ENCODE measurements at places on chromosomes 2 and 18.

GRCh38 chr2:74846481-74846880, 12.6 kb downstream of the HK2 start:
- no peak for DNase-seq

DNA sequence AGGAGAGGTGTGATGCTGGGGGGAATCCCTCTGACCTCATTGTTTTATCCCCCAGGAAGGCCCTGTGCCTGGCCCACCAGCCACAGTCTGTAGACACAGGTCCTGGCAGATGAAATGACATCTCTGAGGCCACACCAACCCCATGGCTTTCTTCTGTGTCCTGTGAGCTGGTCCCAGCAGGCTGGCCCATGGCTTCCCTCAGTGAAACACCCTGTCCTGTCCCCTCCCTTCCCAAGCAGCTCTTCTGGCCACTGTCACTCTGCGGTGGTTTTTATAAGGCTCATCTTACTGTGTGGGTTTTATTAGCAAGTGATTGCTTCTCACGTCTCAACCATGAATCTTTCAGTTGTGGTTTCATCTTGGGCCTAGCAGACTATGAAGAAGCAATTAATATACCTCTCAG, 102.8 kb upstream of the STPG4 start:
- DNase-seq: no peak

- no peak for DNase-seq
Measured at GRCh38 chr2:46029332-46029811, 267.8 kb upstream of the EPAS1 start.

DNA sequence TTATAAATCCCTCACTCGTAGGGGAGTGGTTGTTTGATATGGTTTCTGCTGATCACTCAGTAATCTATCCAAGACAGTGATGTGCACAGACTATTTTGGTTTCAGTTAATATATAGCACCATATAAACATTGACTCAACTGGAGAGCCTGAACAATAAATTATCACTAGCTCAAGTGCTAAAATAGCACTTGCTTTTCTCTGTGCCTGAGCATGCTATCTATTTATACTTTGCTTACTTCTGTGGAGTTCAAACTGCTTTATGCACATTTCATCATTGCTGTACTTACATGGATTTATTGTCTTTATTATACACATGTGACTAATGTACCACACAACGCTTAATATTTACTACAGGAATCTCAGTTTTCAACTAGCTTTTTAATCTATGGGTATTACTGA, 133.6 kb downstream of the BCL2 start:
- no peak for DNase-seq

DNA sequence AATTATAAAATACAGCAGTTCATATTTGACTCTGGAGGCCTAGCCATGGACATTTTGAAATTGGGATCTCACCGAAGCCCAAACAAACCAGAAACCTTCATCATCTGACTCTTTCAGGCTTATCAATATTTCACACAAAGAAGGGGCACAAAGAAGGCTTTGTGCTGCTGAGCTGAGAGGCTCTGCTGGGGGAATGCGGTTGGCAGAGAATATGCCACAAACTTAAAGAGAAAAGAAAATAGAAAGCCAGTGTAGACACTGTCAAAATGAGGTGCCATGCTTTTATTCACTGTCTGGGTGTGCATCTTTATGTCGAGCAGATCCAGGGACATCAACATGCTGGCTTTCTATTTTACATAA, 162.6 kb downstream of the QPCT start:
- DNase-seq: no peak

- no peak for DNase-seq
Measured at GRCh38 chr2:225124311-225125017, 82.2 kb upstream of the DOCK10 start.

- DNase-seq: no peak
Measured at GRCh38 chr2:119713819-119714490, 35.0 kb downstream of the TMEM177 start.

GRCh38 chr2:73279852-73280251, 4.4 kb downstream of the FBXO41 start:
- DNase-seq: no peak

GRCh38 chr2:106882673-106883072, 3.3 kb downstream of the ST6GAL2 start:
- no peak for DNase-seq

GRCh38 chr2:51620796-51621195, 588.9 kb upstream of the NRXN1 start:
- no peak for DNase-seq
